Activated T-helper 1 cell treated with Interleukin-2 at 50 U/mL for 16 hours (primary cell): ENCODE measurements at places on chromosomes 1 and 21.

DNA sequence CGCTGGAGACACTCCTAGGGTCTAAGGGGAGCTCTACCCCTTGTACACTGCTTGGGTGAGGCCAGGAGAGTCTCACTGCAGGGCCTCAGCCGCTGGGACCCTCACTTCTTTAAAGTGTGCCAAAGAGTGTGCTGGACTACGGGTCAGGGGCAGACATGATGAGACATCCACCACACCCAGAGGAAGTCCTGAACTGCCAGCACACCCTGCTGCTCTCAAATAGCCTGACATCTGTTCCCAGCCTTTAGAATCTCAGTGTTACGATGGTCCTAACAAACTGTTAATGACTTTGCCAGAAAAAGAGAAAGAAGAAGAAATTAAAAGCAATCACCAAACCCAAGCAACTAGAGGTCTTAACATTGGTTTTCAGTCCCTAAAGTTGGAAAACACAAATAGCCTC is 49.0 kb downstream of the MRPL37 start:
- no peak for DNase-seq

- DNase-seq: no peak
These were observed 5.1 kb downstream of the PMF1 start for GRCh38 chr1:156217871-156218270.

- no peak for DNase-seq
These were observed 73.9 kb downstream of the ACTL8 start for GRCh38 chr1:17828991-17829390.

DNA sequence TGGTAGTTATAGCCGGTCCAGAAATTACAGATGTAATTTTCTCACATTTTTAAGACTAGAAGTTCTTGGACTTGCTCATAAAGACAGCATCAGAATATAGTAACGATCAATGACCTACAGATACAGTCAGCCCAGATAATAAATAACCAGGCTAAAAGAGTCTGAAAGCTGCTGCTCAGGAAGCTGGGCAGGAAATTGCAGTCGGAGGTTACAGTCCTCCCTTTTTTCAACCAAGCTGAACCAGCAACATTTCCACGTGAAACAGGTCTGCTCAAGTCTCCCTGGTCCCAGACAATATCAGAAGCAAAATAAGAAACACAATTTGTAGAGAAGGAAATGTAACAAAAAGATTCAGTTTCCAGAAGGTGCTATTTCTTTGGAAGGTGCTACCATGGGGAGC is 457.4 kb downstream of the SIPA1L2 start:
- DNase-seq: no peak

- no peak for DNase-seq
These were observed 7.5 kb upstream of the FOXO6 start for GRCh38 chr1:41353744-41354143.

DNA sequence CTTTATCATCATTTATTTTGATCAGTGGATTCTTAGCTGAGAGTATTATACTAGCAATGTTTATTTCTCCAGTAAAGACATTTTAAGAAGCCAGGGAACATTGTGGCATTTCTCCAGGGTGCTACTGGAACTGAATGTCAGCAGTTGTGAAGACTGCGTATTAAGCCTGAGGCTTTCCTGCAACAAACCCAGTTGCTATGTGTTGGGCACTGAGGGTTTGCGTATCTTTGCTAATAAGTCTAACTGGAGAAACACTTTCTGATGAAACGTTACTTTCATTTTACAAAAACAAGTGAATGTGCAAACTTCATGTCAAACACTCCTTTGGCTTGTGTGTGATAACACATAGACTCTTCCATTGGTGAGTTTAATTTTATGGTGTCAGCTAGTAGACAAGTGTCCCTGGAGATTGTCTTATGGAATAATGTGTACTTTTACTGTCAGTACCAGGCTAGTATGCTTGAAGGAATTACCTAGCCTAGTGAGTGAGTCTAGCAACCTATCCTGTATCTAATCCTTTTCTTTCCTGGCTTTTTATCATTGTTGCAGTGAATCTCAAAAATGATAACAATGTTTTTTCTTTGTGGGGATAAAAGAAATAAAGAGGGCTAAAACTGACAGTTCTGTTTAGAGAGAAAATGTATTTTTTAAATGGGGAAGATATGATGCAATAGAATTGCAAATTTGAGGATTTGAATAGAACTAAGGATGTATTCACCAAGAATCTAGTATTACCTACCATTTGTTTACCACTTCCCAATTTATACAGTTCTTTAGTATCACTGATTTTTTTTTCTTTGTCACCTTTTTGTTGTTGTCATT is 70.1 kb downstream of the MTR start:
- DNase-seq: no peak

- DNase-seq: no peak
These were observed 275.5 kb upstream of the FMN2 start for GRCh38 chr1:239816081-239816782.

- no peak for DNase-seq
These were observed 70.4 kb downstream of the DMAP1 start for GRCh38 chr1:44283524-44284173.

GRCh38 chr1:200332716-200333115 is 77.1 kb downstream of the ZNF281 start:
- DNase-seq: no peak
